ENCODE measurements at places on chromosomes 7 and 10. TPM values are rescaled to one million over a fixed set of nuclear protein-coding genes. Genes with fewer than 3 reads are reported as not detected.
A peak's percentile ranks its signal among the peaks of the same experiment; 100 is the strongest.

PIK3CG gene
- total RNA-seq = 4.1 TPM

PLEKHS1 gene
- total RNA-seq = not detected

TLL2 gene
- 0.17 TPM for total RNA-seq

DNA sequence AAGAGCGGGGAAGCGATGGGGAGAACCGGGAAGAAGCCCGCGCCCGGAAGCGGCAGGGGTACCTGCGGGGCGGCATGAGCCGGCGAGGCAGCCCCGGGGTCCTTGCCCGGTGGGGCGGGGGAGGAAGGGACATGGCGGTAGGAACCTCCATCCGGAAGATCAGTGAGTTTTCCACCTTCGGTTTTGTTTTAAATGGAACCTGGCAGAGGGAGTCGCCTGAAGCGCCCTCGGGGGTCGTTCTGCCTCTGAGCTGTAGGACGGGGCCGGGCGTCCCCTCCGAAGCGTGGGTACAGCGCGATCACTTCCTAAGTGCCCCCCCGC, 471 bp downstream of the PFKP start:
- no peak for DNase-seq

PKD1L1 gene
- total RNA-seq = 2.9 TPM

- no peak for DNase-seq
These were observed 44.5 kb upstream of the STMP1 start for GRCh38 chr7:135617781-135618180.

MASTL gene
- total RNA-seq = 19.2 TPM

DNA sequence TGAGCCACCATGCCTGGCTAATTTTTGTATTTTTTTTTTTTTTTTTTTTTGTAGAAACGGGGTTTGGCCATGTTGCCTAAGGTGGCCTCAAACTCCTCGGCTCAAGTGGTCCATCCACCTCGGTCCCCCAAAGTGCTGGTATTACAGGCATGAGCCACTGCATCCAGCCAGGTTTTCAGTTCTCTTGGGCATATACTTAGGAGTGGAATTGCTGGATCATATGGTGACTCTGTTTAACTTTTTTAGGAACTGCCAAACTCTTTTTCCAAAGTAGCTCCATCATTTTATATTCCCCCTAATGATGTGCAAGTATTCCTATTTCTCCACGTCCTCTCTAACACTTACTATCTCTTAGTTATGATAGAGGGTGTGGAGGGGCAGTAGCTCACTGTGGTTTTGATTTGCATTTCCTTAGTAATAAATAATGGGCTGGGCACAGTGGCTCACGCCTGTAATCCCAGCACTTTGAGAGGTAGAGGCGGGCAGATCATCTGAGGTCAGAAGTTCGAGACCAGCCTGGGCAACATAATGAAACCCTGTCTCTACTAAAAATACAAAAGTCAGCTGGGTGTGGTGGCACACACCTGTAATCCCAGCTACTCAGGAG, 41.6 kb downstream of the SUFU start:
- DNase-seq = no peak

DNA sequence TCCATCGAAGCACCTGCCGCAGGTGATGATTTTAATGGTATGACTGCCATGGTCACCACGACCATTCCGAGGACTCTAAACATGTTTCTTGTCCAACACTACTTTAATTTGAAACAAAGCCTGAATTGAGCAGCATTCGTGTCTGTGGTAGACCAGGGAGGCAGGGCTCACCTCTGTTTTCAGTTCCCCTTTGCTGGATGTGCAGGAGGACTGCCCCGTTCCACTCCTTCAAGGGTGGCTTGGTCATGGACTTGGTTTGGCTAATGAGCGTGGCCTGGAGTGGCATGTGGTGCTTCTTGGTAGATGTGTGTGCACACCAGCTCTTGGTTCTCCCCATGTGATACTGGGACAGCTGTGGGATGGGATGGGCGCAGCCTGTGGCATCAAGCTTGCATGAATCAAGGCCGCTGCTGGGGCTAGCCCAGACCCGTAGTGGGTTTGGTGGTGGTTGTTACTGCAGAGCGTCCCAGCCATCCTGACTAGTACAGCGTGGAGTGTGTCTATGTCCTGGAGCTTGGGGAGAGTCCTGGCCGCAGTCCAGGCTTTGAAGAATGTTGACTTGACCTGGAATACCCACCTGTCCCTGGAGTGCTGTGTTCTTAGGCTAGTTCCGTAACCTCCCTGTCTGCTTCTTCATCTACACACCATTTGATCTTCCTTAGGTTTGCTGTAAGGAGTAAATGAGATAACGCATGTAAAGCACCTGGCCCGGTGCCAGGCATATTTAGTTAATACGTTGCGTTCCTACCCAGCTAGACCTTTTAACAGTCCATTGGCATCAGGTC, 34.8 kb downstream of the MGMT start:
- DNase-seq = no peak

STOX1 gene
- total RNA-seq = 0.34 TPM

DNA sequence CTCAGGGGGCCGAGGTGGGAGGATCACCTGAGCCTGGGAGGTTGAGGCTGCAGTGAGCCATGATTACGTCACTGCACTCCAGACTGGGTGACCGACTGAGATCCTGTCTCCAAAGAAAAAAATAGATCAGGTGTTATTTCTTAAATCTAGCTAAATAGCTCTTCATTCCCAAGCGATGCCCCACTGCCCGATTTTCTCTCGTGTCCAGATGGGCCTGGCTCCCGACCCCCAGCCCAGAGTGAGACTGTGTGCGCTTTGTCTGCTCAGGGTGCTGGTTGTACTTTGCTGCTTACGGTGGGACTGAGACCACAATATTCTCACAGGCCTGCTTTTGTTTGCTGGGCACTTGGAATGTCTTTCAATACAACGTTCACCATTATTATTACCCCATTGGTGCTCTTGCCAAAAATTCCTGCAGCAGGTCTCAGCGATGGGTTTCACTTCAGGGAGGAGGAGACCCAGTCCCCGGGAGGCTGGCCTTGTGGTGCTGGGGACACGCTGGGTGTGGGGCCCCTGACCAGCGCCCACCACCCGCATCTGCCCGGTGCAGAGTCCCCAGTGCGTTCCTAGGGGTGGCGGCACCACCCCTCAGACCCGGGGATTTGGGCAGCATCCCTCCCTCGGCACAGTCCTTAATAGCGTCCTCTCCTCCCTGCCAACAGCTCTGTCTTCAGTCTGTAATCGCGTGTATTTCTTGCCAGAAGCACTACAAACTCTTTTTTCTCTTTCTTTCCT, 20.4 kb upstream of the DPYSL4 start:
- DNase-seq = no peak

GRCh38 chr10:52639652-52640051, 132.9 kb downstream of the MBL2 start:
- no peak for DNase-seq

GRCh38 chr10:89053555-89053954, 63.0 kb downstream of the FAS start:
- no peak for DNase-seq

DNA sequence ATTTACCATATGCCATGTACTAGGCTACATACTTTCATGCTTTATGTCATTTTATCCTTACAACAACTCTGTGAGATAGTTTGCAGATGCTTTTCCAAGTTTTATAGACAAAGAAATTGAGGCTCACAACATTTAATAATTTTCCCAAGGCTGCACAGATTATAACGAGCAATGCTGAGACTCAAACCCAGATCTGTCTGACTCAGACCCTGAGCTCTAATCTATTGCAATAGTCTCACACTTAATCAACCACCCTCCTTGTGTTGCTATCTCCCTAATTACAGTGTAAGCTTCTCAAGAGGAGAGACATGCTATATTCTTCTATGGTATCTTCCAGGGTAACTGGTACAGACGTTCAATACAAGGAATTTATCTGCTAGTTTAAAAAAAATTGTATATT, 247.6 kb downstream of the WDR11 start:
- no peak for DNase-seq

WIPF3 gene
- total RNA-seq = 0.17 TPM

DNA sequence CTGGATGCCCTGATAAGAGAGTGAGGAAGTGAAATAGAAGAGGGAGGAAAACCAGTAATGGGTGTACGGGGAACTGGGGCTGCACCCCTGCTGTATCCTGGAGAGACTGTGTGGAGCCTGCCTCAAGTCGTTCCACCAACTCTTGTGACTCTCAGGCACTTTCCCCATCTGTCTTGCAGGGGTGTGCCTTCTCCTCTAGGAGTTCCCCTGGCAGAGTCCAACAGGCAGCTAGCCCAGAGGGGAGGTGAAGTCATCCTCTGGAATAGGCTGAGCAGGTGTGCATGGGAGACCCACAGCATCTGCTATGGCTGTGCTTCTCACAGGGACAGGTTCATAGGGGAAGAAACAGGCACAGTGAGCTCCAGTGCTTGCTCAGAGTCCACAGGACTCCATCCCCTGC, 46.8 kb downstream of the WIPF3 start:
- DNase-seq = no peak

DNA sequence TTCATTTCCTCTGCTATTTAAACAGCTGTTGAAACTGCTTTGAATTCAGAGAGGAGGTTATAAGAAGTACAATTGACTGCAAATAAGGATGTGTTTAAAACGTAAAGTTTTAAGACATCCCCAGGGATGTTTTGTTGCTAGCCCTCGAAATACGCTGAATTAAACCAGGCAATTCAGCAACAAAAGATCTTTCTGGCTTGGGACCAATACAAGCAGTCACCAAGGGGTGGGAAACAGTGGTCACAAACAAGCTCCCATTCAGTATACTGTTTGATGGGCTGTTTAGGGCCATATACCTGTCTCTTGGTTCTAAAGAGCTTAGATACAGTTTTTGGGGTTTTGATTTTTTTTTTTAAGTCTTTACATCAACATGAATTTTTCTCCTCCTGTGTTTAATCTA, 446.3 kb upstream of the POT1 start:
- peak; percentile 18 for DNase-seq

DNA sequence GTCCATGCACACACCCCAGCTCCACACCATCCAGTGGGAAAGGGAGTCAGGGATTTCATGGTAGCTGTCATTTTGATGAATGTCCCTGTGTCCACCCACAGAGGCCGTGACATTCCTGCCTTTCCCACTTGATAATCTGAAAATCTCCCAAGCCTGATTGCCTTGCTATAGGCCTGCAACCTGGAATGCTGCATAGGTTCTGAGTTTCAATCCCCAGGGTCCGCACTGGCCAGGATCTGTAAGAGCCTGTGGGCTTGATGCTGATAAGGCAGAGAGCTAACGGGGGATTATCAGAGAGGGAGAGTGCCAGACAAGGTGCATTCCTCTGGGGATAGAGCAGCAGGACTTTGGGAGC, 57.5 kb downstream of the RBM20 start:
- no peak for DNase-seq
